ENCODE measurements at places on chromosomes 11 and 22. TPM values are rescaled to one million over a fixed set of nuclear protein-coding genes. Genes with fewer than 3 reads are reported as not detected.

Gene LRRC74B
- 0.16 TPM for polyA plus RNA-seq

Gene SLC35E4
- polyA plus RNA-seq = 1.2 TPM

Gene FOLR1
- polyA plus RNA-seq = 0.98 TPM

Gene OR51B2
- polyA plus RNA-seq = 0.07 TPM

Gene RIMBP3C
- 0.34 TPM for polyA plus RNA-seq

Gene LARGE2
- 12.2 TPM for polyA plus RNA-seq

Gene POU2AF2
- polyA plus RNA-seq = 0.32 TPM

Gene TMPRSS4
- polyA plus RNA-seq = 7.4 TPM

Gene ZNF74
- 5.0 TPM for polyA plus RNA-seq

Gene NAALADL1
- polyA plus RNA-seq = 9.0 TPM

Gene OTOG
- 0.05 TPM for polyA plus RNA-seq

Gene MAFF
- polyA plus RNA-seq = 13.0 TPM

GRCh38 chr11:1155274-1155693, 2.5 kb upstream of the MUC5AC start:
- DNase-seq = no peak

DNA sequence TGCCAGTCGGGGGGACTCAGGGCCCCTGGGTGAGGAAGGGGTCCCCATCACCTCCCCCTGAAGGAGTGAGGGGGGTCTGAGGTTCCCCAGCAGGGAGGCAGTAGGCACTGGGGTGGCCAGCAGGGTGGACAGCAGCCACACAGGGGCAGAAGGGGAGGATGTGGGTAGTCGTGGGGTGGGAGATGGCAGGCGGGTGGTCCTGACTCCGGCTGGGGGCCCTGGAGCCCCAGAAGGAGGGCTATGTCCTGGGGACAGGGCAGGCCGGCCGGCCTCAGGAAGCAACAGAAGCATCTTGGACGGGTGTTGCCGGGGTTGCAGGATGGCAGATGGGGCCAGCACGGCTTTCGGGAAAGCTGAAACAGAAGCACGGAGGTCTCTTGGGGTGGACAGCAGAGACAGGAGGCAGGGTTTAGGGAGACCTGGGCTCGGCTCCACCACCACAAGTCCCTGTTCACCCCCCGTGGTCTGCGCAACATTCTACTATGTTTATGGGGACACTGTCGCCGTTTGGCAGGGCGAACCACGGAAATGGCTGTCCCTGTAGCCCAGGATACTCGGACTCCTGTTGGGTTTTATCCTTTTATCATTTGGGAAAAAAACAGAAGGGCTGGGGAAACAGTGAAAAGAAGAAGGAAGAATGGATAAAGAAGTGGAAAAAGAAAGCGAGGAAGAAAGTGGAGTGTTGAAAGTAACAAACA, 14.1 kb downstream of the VWCE start:
- no peak for DNase-seq

GRCh38 chr11:64406221-64406946, 47.4 kb downstream of the RPS6KA4 start:
- no peak for DNase-seq

DNA sequence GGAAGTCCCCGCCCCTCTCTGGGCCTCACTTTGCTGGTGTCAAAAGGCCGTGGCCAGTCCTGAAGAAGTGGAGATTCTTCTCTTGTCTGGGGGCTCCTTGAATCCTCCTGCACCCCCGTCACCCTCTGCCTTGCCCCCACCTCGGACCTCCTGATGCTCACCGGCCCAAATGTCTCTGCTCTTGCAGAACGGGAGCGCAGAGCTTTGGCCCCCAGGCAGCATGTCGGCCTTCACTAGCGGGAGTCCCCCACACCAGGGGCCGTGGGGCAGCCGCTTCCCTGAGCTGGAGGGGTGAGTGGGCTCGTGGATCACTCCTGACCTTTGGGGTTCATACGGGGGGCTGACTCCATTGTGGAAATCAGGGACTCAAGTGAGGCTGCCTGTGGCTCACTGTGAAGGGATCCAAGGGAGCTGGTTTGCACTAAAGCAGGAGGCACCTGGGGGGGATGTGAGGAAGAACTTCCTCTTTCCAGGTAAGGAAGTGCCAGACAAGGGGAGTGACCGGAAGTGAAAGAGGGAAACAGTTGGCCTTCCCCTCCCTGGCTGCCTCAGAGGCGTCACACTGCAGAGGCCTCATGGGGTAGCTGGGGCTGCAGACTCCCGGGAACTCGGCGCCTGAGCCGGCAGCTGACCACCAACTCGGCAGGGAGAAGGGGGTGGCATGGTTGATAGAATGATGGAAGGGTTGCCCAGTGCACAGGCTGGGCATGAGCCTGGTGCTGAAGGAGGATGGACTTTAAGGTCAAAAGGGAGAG, 23.1 kb downstream of the CSF2RB start:
- no peak for DNase-seq

DNA sequence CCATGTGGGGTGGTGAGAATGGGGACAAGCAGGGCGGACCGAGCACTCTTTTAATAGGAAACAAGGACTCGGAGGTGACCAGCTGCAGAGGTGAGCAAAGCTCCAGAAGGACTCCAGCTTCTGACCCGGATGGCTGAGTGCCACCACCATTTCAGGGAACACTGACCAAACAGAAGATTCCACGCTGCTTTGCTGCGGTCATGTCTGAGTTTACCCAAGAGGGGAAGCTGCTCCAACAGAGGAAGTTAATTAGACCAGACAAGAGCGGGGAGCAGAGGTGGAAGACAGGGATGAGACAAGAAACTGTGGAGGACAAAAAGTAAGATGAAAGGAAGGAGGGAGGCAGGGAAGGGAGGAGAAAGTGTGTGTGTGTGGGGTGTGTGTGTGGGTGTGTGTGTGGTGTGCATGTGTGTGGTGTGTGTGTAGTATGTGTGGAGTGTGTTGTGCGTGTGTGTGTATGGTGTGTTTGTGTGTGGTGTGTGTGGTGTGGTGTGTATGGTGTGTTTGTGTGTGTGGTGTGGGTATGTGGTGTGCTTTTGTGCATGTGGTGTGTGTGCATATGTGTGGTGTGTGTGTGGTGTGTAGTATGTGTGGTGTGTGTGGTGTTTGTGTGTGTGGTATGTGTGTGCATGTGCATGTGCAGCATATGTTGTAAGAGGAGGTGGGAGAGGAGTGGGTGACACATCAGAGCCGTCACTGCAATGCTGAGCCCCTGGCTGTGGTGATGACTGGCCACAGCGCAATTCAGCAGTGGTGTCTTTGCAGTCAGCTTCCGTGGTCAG, 82.2 kb upstream of the AKIP1 start:
- DNase-seq = no peak

DNA sequence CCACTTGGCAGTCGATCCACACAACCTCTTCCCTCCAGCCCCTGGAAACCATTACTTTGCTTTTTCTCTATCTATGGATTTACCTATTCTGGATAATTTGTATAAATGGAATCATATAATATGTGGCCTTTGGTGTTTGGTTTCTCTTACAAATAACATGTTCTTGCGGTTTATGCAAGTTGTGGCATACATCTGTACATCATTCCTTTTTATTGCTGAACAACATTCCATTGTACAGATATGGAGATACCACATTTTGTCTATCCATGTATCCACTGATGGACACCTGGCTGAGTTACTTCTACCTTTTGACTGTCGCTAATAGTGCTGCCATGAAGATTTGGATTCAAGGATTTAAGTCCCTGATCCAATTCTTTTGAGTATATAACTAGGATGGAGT, 25.1 kb downstream of the SMCO4 start:
- DNase-seq = no peak

GRCh38 chr11:64590763-64591221, at the start of gene SLC22A12:
SLC22A12 (plus strand) TSS chr11:64591220; CDS start chr11:64591557, 337 bp downstream.
- no peak for DNase-seq

DNA sequence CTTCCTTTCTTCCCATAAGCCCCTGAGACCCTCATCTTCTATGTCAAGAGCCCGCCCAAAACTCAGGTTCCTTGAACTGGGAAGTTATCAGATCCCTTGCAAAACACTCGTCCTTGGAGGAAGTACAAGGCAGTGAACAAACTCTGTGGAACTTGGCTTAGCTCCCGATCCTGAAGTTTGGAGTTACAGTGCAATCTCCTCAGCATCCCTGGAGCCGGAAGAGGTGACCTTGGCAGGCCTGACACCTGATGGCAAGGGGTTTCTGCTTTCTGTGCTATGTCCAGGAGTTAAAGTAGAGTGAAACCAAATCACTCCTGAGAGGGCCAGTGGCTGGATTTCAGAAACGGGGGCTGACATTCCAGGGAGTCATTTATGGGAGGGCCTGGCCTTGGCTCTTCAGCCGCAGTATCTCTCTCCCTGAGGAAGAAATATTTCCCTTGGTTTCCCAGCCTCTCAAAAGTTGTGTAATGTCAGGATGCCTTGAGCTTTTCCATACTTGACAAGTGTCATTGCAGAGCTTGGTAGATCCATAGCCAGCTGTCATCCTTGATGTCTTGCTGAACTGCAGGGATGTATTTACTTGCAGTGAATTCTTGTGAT, 1.9 kb upstream of the GRAMD1B start:
- DNase-seq = no peak

- DNase-seq = no peak
Observed at GRCh38 chr11:11552529-11553087, 69.2 kb downstream of the GALNT18 start.

GRCh38 chr11:83818349-83818748, 532.2 kb upstream of the CCDC90B start:
- DNase-seq = no peak

- DNase-seq = peak; percentile 44
Observed at GRCh38 chr11:83292709-83293456, 6.7 kb upstream of the CCDC90B start.

DNA sequence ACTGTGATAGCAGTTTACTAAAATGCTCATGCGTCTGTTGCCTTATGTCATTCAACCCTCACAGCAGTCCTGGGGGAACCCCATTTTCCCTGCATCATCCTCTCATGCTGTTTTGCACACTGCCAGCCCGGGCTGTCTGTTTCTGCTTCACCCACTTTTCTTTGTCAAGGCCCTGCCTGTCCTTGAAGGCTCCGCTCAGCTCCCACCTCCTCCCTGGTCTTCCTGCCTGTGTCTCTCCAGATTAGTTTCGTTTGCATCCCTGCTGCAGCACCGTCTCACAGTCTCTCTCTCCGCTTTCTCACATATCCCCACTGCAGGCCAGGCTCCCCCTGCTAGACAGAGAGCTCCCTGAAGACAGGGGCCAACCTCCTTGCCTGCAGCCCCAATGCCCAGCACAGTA, 29.9 kb downstream of the SERPINH1 start:
- no peak for DNase-seq

- no peak for DNase-seq
Observed at GRCh38 chr11:123221096-123221561, 26.1 kb upstream of the CLMP start.

- DNase-seq = no peak
Observed at GRCh38 chr11:69215216-69215615, 59.5 kb downstream of the SMIM38 start.

GRCh38 chr11:118623269-118623655, 15.8 kb downstream of the PHLDB1 start:
- no peak for DNase-seq

- DNase-seq = no peak
Observed at GRCh38 chr22:41904450-41905410, 10.1 kb downstream of the SHISA8 start.

- DNase-seq = no peak
Observed at GRCh38 chr22:45531441-45532234, 29.0 kb downstream of the FBLN1 start.

- no peak for DNase-seq
Observed at GRCh38 chr22:42992886-42993479, 22.0 kb downstream of the PACSIN2 start.

DNA sequence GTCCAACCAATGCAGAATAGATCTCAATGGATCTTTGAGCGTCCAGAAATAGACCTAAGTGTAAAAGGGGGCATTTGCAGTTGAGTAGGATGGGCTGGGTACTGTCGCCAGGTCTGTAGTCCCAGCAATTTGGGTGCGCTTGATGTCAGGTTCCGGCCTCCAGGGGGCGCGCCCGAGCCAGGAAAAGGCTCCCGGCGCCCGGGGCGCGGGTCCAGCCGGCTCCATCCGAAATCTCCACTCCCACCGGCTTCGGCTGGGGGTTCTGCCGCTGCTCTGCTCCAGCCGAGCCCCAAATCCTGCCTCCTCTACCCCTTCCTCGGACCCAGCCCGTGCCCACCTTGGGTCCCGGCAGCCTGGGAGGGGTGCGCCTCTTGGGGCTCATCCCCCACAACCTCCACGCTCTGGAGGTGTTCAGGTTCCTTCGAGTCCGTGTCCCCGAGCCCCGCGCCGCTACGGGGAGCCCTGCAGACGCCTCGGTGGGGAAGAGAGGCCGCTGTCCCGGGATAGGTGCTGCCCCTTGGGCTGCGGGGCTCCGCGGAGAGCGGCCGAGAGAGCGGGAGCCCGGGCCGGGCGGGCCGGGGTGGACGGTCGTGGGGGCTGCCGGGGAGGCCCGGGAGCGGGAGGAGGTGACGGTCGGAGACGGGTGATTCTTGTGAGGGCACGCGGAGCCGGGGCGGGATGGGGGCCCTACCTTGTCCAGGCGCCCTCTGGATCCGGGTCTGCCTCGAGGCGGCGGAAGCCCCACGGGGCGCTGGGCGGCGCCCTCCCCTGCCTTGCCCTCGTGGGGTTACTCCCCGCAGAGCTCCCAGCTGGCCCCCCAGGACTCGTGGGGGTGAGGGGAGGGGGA, 13.0 kb upstream of the CYB5R3 start:
- DNase-seq = peak; percentile 61

- no peak for DNase-seq
Observed at GRCh38 chr11:69943066-69943465, 123.8 kb upstream of the FGF3 start.

DNA sequence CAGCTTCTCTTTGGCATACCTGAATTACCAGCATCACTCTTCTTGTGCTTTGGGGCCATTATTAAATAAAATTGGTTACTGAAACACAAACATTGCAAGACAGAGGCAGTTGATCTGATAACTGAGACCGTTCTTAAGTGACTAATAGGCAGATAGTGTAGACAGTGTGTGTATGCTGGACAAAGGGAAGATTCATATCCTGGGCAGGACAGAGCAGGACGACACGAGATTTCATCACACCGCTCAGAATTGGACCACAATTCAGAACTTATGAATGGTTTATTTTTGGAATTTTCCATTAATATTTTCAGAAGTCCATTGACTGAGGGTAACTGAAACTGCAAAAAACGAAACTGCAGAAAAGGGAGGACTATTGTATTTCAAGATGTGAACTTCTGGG, 68.6 kb downstream of the LDLRAD3 start:
- no peak for DNase-seq

GRCh38 chr11:35321532-35322317, 97.6 kb downstream of the SLC1A2 start:
- DNase-seq = no peak

GRCh38 chr11:35579557-35580396, 38.5 kb upstream of the FJX1 start:
- DNase-seq = no peak
